ENCODE measurements at places on chromosomes 5 and 9.
A peak's percentile ranks its signal among the peaks of the same experiment; 100 is the strongest.

GRCh38 chr9:123359106-123359505 lies 3.1 kb downstream of the CRB2 start:
- DNase-seq, result peak; percentile 59

DNA sequence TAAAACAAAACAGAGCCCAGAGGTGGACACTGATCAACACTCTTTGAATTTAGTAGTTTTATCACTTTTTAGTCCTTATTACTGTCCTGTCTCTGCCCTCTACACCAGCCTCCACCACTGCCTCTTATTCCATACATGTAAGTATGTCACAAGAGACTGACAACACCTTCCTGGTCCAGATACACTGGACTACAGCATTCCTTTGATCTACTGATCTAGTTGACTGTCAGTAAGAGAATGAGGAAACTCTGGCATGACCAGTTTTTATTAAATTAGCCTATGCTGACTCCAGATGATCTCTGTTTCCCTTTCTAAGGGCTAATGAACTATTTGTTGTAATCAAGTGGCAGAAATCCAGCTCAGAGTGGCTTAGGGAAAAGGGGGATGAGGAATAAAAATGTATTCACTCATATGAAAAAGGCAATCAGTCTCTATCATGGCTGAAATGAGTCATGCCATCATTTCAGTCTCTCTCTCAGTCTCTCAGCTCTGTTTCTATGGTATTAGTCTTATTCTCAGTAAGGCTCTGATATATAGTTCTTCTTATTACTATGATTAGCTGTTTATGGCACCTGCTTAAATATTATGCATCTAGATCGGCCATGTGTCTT lies 5.5 kb downstream of the ARHGEF37 start:
- DNase-seq, result no peak

DNA sequence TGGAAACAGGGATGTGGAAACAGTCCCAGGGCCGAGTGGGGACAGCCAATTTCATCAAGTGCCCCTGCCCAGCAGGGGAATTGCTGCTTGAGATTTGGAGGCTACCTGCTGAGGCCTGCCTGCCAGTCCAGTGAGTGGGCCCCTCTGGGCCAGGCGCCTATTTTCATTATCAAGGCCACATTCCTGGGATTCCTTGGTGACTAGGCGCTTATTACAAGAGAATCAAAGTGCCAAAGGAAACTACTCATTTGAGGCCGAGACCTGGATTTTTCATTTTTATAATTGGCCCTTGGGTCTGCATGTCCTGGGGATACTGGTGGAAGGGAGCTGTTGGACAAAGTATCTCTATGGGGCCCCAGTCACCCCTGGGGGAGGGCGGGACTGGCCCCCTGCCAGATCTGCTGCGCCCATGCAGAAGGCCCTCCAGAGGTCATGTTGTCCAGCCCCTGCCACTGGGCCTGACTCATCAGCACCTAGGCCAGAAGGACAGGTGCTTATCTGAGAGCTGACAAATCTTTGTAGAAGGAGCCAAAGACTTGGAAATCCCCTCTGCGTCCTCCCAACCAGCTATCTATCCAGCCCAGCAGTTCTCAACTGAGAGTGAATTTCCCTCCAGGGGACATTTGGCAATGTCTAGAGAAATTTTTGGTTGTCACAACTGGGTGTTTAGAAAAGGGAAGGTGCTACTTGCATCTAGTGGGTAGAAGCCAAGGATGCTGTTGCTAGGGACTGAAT lies 45.6 kb downstream of the FOXI1 start:
- DNase-seq, result peak; percentile 92

DNA sequence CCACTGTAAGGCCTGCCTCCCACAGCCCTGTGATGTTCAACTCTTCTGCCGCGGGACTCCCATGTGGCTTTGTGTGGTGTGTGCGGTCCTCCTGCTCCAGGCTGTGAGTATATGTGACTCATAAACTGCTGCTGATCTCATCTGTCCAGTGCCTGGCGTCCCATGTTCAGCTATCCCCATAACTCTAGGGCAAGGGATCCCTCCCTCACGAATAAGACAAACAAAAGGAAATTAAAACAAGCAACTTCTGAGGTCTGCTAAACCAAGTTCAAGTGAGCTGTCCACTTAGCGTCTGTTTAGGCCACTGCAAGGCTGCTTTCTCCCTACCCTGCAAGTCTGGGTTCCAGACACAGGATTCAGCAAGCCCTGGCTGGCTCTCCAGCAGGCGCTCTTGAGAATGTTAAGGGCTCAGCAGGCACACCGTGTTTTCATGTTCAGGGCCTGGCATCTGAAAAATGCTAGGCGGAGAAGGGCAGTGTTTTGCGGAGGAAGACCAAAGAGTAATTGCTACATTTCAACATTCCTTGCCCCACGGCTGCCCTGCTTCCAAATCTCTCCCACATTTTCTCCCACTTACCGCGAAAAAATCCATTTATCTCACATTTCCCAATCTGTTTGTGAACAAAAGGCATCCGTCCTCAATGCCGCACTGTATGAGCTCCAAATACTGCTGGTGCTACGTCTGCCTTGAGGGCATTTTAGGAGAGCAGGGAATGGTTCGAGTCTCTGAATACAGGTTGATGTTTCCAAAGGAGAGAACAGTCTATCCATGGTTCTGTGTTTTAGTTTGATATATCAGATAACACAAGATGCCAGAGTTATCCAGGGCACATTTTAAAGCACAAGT lies 280.2 kb downstream of the SEMA5A start:
- peak; percentile 85 for DNase-seq

DNA sequence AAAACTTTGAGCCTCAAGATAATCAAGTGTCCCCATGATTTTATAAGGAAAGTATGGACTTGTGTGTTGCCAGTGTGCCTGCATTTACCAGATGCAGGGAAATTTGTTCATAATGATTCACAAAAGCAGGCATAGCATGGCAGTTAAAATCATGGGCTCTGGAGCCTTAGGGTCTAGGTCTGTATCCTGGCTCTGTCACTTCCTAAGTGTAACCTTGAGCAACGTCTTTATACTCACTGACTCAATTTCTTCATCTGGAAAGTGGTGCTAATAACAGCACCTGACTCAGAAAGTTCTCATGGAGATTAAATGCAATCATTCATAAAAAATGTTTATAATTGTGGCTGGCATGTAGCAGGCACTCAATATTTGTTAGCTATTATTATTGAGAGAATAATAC lies 234.9 kb downstream of the SAXO1 start:
- no peak for DNase-seq

DNA sequence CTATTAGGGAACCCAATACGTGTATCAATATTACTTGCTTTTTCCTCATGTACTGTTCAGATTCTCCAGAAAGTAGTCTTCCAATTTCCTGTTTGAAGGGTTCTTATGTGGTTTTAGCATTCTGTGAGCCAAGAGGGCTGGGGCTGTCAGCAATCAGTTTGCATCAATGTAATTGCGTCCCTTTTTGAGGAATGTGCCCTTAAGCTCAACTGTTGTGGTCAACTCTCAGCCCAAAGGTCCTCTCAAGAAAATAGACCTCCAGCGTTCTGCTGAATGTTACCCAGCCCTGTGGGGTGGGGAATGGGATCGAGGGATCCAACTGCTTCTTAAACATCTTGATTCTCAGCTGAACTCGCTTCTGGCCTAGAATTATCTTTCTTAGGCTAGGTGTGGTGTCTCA lies 43.8 kb upstream of the CDK20 start:
- no peak for DNase-seq

GRCh38 chr9:83013867-83014605 lies 48.9 kb downstream of the RASEF start:
- DNase-seq, result peak; percentile 87

DNA sequence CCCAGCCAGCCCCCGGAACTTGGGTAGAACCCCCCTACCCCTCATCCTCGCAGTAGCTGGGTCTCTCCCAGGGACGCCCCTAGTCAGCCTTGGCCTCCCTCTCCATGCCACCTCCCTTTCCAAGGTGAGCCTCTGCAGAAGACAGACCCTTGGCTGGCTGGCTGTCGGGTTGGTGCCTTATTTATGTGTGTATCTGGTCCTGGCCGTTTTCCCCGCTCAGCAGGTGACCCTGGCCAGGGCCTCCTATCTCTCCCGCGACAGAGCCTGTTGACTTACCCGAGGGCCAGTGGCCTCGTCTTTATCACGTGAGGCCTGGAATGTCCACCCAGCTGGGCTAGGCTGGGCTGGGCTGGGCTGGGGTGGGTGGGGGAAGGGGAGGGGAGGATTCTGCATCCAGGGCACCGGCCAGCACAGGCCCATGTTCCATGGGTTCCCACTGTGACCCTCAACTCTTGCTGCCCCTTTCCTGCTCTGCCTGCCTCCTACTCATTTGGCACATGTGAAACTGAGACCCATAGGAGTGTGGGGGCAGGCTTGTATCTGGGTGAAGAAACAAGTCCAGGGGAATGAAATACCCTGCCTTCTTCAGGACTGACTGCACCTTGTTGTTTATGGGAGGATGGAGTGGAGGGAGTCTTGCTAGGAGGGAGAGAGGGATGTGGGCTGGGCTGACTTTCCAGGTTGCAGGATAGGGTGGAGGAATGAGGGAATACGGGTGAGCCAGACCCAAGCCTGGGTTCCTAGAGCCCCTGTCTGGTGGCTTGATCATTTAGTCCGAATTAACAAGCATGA lies 3.1 kb downstream of the CXXC5 start:
- DNase-seq, result peak; percentile 94

Data from osteoblast (primary cell).